ENCODE measurements at places on chromosomes 11 and 22.
A peak's percentile ranks its signal among the peaks of the same experiment; 100 is the strongest.

DNA sequence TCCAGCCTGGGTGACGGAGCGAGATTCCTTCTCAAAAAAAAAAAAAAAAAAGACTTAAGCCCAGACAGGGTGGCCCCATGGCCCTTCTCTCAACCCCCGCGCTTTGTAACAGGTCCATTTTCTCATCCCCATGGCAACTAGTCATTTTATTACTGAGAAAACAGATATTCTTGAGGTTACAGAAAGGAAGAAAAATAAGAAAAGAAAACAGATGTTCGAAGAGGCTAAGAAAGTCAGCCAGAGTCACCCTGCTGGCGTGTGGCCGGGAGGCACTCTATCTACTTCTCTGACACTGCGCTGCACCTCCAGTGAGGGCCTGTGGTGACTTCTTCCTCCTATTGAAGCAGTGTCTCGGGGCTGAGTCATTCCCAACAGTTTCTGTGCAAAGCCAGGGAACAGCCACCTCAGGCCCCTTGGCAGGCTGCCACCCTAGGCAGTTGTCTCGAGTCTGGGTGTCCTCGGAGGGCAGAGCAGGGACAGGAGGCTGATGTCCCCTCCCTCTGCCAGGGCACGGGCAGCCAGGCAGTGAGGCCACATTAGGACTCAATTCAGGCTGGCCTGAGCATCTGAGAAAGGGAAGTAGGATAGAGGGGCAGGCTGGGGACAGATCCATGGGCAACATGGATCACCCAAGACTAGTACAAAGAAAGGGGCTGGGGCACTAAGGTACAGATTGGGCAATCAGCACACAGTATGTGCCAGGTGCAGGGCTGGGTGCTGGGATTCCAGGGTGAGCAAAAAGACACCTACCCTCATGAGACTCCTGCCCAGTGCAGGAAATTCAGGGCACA is 16.4 kb upstream of the SYVN1 start:
- DNase-seq, result peak; percentile 87

DNA sequence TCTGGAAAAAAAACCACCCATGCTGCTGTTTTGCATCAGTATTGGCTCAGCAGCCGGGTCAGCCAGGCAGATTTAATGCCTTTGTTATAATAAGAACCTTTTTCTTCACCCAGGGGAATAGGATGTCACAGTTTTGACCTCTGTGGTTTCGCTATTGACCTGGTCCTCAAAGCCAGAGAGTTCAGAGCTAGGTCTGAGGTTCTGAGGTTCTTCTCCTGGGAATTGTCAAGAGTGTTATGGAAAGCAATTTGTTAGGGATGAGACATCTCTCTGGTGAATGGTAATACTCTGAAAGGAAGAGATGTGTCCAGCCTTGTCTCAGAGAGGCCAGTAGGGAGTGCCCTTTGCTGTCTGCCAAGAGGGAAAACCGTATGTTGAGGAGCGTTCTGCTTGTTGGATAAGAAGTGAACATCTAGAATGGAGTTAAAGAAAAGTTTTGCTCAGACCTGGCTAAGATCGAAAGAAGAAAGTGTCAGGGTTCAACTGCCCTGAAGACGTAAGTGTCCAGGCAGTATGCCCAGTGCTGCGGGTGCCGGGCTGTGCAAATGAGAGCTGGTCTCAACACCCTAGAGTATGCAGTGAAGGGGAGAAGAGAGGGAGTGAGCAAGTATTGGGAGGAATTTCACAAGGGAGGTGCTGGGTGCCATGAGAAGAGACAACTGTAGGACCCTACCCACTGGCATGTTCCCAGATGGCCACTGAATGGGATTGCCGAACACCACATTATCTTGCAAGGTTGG is 150.9 kb upstream of the TTC12 start:
- peak; percentile 3 for DNase-seq

DNA sequence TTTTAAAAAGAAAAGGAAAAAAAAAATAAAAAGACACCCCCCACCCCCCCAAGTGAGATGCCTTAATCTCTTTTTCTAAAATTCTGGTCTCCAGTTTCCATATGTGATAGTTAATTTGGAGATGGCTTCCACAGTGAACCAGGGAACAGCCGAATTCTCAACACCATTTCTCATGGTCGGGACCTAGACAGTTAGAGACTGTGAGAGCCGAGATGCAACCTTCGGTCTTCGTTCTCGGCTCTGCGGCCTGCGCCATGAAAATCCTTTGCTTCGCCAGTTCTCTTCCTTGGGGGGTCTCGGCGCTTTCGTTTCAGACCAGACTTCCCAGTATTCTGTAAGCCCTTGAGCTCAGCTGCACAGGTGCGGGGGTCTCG is 723 bp downstream of the CACNG2 start:
- no peak for DNase-seq

- DNase-seq, result peak; percentile 59
Measured at GRCh38 chr11:68269414-68270081, 2.2 kb downstream of the C11orf24 start.

DNA sequence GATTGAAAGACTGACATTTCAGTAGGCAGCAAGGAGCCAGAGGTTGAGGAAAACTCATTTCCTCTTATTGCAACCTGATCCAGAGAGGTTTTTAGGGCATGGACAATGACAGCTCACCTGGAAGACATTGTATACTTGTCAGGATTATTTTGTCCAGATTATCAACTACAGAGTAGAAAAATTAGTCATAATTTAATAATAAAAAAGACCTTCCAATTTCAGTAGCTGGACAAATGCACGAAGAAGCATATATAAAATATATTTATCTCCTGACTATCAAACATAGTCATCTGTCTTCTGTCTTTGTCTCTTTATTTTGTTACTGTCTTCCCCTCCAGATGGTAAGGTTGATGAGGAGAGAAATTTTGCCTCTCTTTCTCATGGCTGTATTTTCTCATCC is 330.6 kb upstream of the RAG2 start:
- DNase-seq, result no peak

DNA sequence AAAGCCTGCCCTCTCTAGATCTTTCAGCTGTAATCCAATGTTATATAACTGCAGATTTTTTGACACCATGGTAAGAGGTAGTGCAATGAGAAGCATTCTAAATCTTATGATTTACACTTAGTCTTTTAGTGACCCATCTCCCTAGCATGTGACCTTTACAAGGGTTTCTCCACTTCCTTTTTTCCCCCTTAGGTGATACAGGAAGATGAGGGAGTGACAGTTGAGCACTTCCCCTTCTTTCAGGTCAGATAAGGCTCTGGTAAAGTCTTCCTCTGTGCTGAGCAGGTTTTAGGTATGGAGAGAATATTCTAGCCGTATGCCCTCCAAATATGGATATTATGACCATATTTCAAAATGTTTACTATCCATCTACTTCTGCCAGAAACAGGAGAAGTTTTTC is 753.6 kb downstream of the JRKL start:
- no peak for DNase-seq

DNA sequence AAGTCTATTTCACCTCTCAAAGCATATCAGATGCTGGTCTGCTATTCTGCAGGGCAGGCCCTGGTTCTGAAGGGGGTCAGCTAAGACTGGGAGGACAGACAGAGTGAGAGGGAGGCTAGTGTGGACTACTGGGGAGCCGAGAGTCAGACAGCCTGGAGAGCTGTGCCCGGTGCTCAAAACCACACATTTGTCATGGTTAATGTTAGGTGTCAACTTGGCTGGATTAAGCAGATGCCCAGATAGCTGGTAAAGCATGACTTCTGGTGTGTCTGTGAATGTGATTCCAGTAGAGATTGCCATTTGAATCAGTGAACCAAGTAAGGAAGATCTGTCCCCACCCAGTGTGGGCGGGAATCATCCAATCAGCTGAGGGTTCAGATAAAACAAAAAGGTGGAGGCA is 102.6 kb downstream of the SNX19 start:
- DNase-seq, result no peak

- no peak for DNase-seq
Measured at GRCh38 chr11:77086521-77087472, 15.8 kb upstream of the OMP start.

DNA sequence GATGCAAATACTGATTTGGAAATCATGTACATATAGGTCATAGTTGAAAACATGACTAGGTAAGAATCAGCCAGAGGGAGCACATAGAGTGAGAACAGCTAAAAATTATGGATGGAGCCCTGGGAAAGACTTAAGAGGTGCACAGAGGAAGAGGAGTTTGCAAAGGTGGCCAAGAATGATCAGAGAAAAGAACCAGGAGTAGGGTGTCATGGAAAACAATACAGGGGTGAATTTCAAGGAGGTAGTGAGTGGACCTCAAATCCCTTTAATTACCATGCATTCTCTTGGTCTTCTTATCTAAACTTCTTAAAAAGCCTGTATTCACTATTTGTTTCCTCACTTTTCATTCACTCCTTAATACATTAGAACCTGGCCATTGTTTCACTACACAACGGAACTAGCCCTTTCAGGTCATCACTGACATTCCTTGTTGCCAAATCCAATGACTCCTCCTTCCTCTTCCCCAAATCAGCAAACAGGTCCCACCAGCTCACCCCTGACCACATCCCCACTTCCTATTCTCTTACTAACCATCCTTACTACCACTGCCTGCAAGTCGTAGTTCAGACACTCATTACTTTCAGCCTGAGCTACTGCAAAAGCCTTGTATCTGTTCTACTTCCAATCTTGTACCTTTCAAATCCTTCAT is 22.6 kb downstream of the BUD13 start:
- no peak for DNase-seq

- no peak for DNase-seq
Measured at GRCh38 chr11:128450882-128451651, 136.3 kb downstream of the ETS1 start.

DNA sequence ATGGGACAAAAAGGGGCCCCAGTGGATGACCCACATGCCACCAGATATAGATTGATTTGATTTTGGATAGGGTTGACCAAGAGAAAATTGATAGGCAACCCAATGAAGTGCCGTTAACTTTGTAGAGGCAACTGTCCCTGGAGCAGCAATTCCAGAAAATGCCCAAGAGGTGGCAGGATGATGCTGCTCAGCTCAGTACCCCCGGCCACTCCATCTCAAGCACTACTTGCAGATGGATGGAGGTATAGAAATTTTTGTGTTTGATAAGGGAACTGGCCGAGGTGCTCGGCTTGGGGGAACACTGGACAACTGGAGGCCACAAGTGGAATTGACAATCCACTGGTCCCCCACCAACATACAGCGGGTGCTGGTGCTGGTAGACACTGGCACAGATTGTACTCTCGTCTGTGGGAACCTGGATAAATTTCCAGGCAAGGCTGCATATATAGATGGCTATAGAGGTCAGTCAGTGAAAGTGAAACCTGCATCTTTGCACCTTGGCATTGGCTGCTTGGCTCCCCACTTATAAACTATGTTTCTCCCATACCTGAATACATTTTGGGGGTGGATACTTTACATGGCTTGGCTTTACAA is 86.3 kb downstream of the CCDC83 start:
- peak; percentile 58 for DNase-seq

- DNase-seq, result no peak
Measured at GRCh38 chr11:32138902-32139301, 48.0 kb downstream of the RCN1 start.

DNA sequence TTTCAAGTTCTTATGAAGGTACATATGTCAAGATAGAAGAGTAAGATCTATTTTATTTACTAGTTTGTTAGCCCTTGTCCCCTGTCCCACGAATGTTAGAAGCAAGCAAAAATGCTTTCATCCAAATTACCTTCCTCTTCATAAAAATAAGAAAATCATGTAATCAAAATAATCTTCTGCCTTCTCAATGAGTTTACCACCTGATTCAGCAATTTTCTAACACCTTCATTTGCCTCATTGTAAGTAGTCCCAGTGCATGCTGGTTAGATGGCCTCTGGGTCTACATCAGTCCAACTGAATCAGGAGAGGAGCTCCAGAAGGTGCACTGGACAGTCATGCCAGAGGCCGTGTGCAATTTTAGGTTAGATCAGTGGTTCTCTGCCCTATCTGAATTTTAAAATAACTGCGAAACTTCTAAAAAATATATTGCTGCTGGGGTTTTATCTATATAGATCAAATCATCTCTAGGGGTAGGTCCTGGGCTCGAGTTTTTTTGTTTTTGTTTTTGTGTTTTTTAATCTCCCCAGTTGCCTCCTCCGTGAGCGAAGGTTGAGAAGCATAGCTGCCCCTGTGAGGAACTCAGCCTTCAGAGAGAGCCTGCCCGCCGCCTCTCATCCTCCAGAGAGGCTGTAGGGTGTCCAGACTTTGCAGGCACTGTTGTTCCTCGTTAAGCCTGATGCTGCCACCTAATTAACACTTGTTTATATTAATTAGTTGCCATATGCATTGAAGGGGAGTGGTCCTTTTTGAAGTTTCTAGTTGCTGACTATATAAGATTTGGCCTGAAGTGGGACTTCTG is 32.2 kb downstream of the C22orf31 start:
- no peak for DNase-seq

DNA sequence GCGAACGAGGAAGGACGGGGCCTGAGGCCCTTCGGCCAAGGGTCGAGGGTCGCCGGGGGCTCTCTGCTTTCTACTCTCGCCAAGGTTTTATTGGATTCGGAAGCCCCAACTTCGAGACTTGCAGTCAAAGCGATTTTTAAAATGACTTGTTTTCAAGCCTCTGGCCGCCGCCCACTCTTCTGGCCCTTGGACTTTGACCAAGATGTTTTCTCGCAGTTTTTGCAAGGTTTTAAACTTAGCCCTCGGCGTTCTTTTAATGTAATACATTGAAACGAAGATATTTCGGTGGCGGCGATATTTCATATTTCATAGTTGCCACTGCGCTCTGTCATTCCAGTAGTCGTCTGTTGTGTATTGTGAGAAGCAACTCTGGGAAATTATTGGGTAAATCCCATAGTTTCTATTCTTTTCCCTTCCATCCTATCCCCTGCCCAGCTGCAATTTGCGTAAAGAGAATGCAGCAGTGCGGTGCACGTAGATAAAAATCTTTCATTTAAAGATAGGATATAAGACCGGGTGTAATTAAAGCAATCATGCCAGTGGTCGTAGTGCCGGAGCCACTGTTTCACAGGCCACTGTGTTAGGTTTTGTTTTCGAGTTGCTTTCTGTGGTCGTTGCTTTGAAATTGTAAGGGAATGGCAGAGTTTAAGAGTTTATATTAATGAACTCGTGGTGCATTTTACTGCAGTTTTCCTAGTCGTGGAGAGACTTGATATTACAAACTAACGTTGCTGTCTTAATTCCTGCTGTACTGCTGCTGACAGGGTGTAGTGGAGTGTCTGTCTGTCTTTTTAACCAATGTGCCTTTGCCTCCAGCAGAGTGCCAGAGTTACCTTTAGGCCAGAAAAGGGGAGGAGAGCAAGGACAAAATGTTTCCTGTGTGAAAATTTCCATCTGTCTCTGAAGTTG is 702 bp downstream of the BIRC2 start:
- DNase-seq, result peak; percentile 55
